ENCODE measurements at places on chromosomes 1 and 21. TPM values are rescaled to one million over a fixed set of nuclear protein-coding genes. Genes with fewer than 3 reads are reported as not detected.

Gene PTGER3
- not detected for total RNA-seq

Gene C1QC
- total RNA-seq = not detected

Gene RNF187
- 84.7 TPM for total RNA-seq

Gene TTLL7
- total RNA-seq = 3.6 TPM

Gene ELAPOR1
- 0.33 TPM for total RNA-seq

Gene PRELP
- 0.01 TPM for total RNA-seq

Gene BNIPL
- 0.17 TPM for total RNA-seq

Gene DIRAS3
- 0.96 TPM for total RNA-seq

Gene PIAS3
- 47.3 TPM for total RNA-seq

Gene OLFML2B
- total RNA-seq = 0.33 TPM

Gene AGTRAP
- 85.9 TPM for total RNA-seq

Gene CD1B
- total RNA-seq = not detected

Gene KCNE2
- total RNA-seq = not detected

Gene DPH5
- 29.8 TPM for total RNA-seq

Gene MEX3A
- 0.76 TPM for total RNA-seq

Gene FAM177B
- total RNA-seq = not detected

Gene FCRL5
- not detected for total RNA-seq

Gene SLC19A2
- 31.4 TPM for total RNA-seq

Gene STMN1
- total RNA-seq = 227 TPM

Gene NECTIN4
- 1.6 TPM for total RNA-seq

Gene GBP3
- total RNA-seq = 0.97 TPM

Gene DOP1B
- total RNA-seq = 3.4 TPM

Gene EFNA3
- 13.5 TPM for total RNA-seq

Gene SLAMF7
- total RNA-seq = 1.6 TPM

Gene CTTNBP2NL
- total RNA-seq = 6.2 TPM

Gene FCRL4
- total RNA-seq = not detected

Gene LAMC2
- 16.0 TPM for total RNA-seq

Gene COL8A2
- 0.14 TPM for total RNA-seq

Gene CFHR5
- not detected for total RNA-seq

Gene RAP1GAP
- 10.1 TPM for total RNA-seq

Gene NDUFS2
- 103 TPM for total RNA-seq

Gene MYCL
- 1.6 TPM for total RNA-seq

Gene CYP2J2
- total RNA-seq = 0.12 TPM

Gene ADGRB2
- total RNA-seq = 5.6 TPM

Gene SHISA4
- total RNA-seq = 12.2 TPM
